ENCODE measurements at places on chromosomes 2 and 18.

DNA sequence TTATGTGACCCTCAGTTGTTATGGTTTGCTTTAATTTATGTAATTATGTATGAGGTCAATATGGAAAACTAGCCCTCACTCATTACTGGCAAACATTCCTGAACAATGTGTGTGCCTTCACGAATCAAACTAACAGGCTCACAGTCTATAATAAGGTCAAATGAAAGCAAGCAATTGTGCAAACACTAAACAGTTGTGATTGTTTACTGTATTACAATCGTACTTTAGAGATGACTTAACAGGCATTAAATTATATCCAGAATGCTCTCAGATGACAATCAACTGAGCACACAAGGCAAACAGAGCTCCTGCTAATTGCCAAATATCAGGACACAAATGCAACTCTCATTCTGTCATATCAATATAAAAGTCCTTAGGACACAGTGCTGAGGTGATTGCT is 29.5 kb downstream of the COL5A2 start:
- no peak for DNase-seq

DNA sequence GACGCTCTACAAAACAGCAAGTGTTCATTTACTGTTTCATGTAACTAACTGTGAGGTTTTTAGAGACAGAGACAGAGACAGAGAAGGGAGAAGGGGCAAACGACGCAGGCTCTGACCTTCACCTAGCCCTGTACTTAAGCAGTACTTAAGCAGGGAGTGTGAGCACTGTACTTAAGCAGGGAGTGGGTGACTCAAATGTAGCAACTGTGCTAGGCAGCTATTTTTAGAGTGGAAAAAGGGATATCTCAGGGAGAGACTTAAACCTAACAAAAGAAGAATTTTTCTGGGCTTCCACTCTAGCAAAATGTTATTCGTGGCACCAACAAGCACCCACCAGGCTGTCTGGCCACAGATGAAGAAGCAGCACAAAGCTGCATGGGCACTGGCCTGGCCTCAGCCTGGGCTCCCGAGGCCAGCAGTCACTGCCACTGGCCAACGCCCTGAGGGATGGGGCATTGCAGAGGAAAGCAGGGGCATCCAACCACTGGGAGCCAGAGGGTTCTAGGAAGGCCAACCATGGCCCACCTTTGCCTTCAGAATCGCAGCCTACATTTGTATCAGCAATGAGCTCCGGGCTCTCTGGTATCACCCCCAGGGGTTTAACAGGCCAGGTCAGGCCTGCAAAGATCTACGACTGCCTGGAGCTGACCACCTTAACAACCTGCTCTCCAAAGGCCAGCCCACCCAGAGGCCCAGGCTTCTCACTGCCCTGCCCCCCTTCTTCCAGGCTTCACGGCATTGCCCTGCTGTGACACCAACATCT is 154.3 kb downstream of the TTC32 start:
- peak; percentile 55 for DNase-seq

DNA sequence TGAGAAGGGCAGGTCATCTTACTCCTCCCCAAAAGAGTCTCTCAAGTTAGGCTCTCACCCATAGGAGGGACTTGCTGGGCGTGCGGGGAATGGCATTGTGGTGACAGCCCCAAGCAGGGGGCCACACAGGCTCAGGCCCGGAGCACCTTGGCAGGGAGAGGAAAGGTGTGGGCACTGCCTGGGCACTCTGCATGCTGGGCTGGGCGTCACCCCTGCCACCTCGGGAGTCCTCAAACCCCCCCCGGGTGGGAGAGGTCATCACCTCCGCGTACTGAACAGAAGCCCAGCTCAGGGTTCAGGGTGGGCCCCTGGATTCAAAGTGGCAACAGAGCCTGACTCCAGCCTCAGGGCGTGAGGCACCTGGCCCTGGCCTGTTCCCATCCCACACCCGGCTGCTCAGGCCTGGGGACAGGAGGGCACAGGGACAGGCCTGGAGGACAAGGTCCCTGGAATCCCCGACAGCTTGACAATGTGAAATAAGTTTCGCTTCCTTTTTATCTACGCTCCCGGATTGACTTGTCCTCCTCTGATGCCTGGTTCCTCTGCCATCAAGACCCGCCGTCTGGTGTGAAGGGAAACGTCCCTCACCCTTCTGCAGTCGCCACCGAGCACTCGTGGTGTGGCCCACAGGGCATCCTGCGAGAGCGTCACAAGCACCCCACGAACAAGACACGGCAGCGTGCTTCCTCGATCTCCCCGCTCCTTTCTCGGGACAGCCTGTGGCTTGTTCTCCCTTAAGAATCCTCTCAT is 97.8 kb downstream of the HDAC4 start:
- DNase-seq, result peak; percentile 66

DNA sequence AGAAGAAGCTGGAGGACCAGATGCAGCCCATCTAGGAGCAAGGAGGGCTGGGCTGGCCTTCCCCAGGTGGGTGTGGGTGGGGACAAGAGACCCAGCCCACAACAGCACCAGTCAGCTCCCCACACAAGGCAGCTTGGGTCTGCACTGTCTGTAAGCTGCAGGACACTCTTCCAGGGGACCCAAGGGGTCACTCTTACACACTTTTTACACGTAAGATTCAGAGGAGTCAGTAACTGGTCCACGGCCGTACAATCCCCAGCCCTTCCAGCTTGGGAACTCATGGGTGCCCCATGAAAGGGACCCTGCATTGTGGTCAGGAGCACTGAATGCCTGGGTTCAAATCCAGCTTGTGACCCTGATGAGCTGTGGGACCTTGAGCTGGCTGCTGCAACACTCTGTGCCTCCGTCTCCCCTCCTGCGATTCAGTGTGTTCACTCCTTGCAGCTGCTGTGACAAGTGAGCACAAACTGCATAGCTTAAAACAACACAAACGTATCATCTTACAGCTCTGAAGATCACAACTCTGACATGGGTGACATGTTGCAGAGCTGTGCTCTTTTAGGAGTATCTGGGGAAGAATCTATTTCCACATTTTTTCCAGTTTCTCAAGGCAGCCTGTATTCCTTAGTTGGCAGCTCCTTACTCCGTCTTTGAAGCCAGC is 11.1 kb upstream of the SLC66A3 start:
- no peak for DNase-seq

DNA sequence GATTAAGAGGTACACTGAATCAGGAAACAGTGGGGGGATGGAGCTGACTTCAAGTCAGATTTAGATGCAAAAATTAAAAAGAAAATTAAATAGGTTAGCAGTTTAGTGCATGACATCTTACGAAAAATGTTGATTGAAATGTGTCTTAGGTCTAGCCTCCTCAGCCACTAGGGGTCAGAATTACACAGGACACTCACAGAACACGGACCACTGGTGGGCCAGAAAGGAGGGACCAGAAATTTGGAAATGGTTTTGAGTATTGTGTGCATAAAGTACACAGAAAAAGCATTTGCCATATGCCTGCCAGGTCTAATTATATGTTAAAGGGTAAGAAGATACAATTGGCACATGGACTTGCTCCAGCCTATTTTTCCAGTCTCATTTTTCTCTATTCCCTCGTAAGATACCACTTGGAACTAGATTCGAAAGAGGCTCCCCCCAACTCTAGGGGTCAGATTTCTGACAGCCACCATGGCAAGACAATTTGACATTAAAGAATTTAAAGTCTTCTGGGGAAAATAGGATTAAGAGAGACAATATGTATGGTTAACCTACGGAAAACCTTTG is 550.2 kb upstream of the SETBP1 start:
- no peak for DNase-seq

- DNase-seq, result no peak
Observed at GRCh38 chr18:8367217-8367988, 241.8 kb upstream of the RAB12 start.

DNA sequence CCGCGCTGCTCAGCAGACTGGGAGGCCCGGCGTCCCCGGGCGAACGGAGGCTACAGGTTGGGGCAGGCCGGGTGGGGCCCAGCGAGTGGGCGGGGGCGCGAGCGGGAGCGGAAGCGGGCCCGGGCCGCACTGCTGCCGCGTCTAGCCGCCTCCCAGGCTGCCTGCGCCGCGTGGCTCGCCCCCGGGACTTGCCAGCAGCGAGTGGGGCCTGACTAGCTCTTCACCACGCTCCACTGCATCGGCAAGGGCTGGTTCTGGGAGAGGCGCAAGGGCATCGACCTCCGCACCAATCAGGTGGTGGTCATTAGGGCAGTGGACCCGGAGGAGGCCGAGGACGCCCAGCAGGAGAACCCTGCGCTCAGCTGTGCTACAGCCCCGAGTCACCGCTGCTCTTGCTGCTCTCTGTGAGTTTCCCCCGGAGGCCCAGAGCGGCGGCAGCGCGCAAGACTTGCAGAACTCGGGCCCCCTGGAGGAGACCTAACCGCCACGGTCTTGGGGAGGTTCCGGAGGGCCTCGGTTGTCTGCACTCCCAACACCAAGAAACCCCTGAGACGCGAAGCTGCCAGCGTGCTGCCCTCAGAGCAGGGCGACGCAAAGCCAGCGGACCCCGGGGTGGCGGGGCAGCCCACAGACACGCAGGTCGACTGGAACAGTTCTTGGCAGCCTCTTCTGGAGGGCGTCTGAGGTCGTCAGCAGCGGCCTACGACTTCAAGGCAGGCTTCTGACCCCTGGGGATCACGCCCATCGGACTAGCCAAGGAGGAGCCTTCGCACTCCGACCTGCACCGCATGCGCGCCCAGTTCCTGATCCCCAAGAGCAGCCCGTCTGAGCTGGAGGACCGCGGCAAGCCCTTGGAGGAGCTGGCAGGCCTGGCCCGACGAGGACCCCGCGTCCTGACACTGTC is 27.2 kb upstream of the PTPN2 start:
- DNase-seq, result no peak

DNA sequence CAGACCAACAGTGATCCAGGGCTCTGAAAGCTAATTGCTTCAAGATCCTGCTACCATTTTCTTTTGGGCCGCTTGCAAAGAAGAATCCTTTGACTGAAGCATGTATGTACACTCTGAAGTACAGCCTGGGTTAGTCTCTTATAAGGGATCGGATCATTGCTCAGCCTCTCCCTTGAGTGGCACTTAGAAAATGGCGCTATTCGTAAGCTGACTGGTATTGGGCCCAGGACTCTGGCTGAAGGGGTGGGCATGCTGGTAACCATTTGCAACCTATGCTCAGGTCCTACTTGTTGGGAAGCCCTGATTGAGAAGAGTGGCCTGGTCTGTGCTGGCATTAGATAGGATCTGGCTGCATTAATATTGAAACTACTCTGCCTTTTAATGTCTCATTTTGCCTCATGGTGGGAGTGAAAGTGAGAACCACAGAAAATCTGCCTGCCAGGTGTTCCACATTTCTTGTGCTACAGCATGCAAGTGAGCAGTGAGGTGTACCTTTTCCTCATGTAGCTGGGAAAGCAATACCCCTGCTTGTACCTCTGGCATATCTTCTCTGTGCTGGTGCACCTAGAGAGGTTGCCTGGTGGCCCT is 661 bp upstream of the MGAT5 start:
- DNase-seq, result no peak

DNA sequence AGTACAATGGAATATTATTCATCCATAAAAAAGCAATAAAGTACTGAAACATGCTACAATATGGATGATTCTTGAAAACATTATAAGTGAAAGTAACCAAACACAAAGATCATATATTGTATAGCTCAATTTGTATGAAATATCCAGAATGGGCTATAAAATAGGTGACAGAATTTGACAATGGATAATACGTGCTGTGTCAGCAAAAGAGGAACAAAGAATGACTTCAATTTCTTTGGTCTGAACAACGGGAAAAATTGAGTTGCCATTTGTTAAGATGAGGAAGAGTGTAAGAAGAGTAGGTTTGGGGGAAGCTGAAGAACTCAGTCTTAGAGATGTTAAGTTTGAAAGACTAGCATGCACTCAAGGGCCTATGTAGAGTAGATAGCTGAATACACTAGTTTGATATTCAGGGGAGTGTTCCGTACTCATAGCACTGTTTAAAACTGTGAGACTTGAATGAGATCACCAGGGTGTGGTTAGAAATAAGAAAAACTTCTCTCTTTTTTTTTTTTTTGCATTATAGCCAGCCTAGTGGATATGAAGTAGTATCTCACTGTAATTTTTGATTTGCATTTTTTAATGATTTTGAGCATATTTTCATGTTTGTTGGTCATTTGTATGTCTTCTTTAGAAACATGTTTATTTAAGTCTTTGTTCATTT is 213.6 kb downstream of the NR4A2 start:
- no peak for DNase-seq

DNA sequence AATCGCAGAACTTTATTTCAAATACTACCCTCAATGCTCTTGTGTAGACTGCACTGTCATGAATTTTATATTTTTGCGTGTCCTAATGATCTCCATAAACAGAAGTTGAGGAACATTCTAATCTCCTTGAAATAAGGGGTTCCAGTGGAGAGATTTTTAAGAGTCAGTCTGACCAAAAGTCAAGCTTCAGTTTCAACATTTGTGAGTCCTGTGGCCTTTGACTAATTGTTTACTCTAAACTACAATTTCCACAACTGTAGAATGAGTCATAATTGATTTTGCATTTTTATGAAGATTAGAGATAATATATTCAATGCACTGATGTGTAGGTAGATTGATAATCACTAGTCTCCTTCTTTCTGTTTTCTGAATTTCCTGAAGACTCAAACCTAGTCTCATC is 720.3 kb upstream of the ID2 start:
- DNase-seq, result no peak

GRCh38 chr2:210895132-210895531 is 338.7 kb downstream of the CPS1 start:
- DNase-seq, result no peak

GRCh38 chr2:202689459-202689858 is 54.7 kb downstream of the FAM117B start:
- no peak for DNase-seq

DNA sequence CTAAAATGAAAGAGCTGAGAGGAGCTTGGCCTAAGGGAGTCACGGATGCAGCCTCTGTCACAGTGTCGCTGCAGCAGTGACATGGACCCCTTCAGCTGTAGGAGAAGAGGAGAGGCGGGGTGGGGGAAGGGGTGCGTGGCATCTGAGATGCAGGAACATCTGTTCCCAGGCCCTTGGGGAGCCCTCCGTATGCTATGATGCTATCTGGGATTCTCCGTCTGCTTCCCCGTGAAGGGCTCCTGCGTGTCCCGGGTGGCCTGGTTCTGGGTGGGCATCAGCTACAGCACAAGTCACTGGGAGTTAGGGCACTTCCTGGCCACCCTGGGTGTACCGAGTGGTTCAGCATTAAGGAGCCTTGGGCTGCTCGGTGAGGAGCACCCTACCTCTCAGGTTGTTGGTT is 35.6 kb upstream of the B3GNT7 start:
- DNase-seq, result no peak

DNA sequence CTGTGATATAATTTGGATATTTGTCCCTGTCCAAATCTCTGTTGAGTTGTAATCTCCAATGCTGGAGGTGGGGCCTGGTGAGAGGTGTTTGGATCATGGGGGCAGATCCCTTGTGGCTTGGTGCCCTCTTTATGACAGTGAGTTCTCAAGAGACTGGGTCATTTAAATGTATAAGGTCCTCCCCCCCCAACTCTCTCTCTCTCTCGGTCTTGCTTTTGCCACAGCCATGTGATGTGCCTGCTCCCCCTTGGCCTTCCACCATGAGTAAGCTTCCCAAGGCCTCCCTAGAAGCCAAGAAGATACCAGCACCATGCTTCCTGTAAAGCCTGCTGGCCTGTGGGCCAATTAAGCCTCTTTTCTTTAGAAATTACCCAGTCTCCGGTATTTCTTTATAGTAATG is 58.6 kb downstream of the FN1 start:
- no peak for DNase-seq

GRCh38 chr2:46615986-46616485 is 136.7 kb downstream of the TMEM247 start:
- no peak for DNase-seq

GRCh38 chr18:68822926-68823325 is 25.0 kb downstream of the CCDC102B start:
- DNase-seq, result no peak
